EH (cell line): ENCODE measurements at places on chromosomes 2 and 18.

DNA sequence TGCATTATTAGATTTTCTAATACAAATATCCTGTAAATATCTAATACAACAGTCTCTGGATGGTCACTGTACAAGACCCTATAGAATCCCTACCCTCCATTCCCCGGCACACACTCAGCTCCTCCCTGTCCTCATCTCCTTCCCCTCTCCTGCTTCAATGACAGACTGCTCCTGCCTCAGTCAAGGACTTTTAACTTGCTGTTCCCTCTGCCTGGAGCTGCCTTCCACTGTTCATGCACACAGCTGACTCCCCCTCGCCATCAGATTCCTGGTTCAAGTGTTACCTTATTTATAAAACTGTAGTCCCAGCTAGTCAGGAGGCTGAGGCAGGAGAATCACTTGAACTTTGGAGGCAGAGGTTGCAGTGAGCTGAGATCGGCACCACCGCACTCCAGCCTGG, 3.3 kb downstream of the CDK15 start:
- no peak for DNase-seq

GRCh38 chr2:7094231-7094741, 177.1 kb downstream of the RNF144A start:
- peak; percentile 39 for DNase-seq

DNA sequence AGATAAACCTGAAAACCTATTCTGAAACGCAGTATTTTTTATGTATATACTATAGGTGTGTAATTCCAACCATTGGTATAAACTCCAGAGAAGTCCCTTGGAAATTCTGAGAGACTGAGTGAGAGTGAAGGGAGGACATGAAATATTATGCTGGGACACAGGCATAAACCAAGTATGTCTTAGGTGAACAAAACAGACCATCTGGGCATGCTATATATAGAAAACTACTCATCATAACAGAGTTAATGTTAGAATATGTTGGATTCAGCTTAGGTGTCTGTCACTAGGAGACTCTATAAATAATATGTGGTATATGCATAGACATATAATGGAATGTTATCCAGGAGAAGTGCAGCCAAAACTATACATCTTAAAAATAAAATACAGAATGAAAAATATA, 282.6 kb downstream of the LRP1B start:
- no peak for DNase-seq

- DNase-seq, result peak; percentile 87
Observed at GRCh38 chr2:68045342-68045741, 17.5 kb downstream of the C1D start.

GRCh38 chr18:54957996-54958395, 1.3 kb downstream of the CCDC68 start:
- DNase-seq, result no peak

DNA sequence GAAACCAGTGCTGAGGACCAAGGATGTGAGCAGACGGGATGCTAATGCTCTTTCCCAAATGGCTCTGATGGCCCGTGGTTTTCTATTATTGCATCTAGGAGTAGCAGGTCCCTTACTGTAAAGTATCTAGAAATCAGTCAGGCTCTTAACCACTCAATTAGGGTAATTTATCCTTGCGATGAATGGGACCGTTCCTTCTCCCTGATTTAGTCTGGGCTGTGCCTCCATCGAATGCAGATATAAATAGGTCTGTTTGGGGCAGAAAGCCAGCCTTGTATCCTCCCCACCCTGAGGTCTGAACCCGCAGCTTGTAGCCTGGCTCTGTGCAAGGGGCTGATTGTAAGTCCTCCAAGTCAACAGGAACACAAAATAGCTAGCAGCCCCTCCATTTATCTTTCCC, 9.5 kb upstream of the SMARCAL1 start:
- no peak for DNase-seq

- DNase-seq, result no peak
Observed at GRCh38 chr2:26324903-26325302, 21.0 kb upstream of the SELENOI start.

- DNase-seq, result no peak
Observed at GRCh38 chr2:23839919-23840578, 86.9 kb downstream of the ATAD2B start.

- DNase-seq, result no peak
Observed at GRCh38 chr18:37218022-37218590, 347.5 kb downstream of the CELF4 start.

DNA sequence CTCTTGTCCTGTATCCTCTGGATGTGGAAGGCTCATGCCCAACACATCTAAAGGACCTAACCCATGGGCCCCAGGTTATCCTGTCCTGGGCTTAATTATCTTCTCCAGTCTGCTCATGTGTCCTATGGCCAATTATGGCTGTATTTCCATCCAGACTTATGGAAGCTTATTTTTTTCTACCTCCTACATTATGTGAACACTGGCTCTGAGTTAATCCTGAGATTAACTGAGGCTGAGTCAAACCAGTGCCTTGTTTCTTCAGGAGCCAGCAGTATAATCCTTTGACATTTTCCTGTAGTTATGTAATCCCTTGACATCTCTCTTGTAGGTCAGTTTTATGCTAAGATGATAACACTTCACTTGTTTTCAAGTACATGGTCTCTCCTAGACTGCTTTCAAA, 213.6 kb downstream of the PMAIP1 start:
- DNase-seq, result no peak

DNA sequence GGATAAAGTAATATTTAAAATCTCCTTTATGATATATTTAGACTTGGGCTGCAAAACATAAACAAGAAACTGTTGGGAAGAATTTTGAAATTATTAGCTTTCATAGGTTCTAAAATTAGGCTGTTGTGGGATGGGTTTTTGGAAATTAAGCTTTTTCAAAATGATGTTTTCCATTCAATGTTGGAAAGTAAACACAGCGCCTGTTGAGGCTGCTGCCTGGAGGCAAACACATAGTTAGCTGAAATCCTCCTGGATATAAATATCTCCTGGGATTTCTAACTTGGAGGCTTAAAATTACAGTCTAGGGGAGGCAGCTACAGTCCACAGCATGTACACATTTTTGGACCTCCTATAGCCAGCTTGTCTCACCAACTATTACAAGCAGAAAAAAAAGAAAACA, 197.3 kb downstream of the DCC start:
- DNase-seq, result no peak

- no peak for DNase-seq
Observed at GRCh38 chr2:147485210-147485851, 359.5 kb upstream of the ACVR2A start.

- DNase-seq, result no peak
Observed at GRCh38 chr2:161141033-161141432, 19.2 kb upstream of the TANK start.

- peak; percentile 88 for DNase-seq
Observed at GRCh38 chr2:134836986-134837385, 1.4 kb upstream of the ACMSD start.

DNA sequence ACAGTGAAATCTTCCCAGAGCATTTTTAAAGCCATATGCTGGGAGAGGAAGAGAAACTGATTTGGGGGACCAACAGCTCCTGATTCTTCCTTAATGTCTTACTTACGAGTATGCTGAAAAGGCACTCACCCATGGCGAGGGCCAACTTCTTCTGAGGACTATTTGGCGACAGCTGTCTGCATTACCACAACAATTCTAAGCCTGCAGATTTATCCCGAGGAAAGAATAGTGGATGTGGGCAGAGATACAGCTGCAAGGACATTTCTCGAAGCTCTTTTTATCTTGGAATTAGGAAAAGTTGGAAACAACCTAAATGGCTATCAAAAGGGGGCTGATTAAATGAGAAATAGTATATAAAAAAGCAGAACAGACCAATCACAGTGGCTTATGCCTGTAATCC, 40.3 kb upstream of the FHL2 start:
- DNase-seq, result no peak

GRCh38 chr2:16321872-16322271, 343.8 kb downstream of the CYRIA start:
- DNase-seq, result no peak
